ENCODE measurements at places on chromosomes 2 and 18.

DNA sequence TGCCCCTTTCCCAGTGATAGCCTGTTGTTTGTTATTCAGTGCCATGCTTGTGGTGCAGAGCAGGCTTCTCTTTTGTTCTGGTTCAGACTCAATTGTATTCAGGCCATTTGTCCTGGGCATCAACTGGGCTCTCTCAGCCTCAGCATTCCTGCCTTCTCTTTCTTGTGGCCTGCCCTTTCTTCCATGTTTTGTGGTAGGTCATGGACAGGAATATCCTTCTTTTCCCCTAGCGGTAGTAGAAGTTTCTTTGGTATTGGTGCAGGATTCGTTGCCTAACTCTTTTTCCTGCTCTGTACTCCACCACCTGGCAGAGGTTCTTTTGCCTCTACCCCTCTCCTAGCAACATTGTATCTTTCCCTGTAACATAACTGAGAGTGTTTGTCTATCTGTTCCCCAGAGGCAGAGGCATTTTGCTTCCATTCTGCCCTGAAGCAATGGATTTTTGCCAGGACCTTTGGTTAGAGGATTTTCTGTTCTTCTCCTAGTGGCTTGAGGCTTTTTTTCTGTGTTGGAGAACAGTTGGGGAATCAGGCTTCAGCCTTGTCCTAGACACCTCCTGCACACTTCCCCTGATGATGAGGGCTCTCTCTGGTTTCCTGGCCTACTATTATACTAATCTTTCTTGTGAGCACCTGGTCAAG is 68.5 kb downstream of the NCOA1 start:
- DNase-seq: no peak

- DNase-seq: no peak
Observed at GRCh38 chr2:207184768-207185167, 19.0 kb upstream of the KLF7 start.

DNA sequence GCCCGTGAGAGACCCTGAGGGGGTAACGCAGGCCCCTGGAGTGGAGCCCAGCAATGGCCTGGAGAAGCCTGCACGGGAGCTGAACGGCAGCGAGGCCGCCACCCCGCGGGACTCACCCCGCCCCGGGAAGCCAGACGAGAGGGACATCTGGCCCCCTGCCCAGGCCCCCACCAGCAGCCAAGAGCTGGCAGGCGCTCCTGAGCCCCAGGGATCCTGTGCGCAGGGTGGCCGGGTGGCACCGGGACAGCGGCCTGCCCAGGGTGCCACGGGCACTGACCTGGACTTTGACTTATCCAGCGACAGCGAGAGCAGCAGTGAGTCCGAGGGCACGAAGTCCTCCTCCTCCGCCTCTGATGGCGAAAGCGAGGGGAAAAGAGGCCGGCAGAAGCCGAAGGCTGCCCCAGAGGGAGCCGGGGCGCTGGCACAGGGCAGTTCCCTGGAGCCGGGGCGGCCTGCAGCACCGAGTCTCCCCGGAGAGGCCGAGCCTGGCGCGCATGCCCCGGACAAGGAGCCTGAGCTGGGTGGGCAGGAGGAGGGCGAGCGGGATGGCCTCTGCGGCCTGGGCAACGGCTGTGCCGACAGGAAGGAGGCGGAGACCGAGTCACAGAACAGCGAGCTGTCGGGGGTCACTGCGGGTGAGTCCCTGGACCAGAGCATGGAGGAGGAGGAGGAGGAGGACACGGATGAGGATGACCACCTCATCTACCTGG is 35.1 kb downstream of the CTDP1 start:
- no peak for DNase-seq

GRCh38 chr2:2621855-2622254 is 290.8 kb upstream of the MYT1L start:
- no peak for DNase-seq

DNA sequence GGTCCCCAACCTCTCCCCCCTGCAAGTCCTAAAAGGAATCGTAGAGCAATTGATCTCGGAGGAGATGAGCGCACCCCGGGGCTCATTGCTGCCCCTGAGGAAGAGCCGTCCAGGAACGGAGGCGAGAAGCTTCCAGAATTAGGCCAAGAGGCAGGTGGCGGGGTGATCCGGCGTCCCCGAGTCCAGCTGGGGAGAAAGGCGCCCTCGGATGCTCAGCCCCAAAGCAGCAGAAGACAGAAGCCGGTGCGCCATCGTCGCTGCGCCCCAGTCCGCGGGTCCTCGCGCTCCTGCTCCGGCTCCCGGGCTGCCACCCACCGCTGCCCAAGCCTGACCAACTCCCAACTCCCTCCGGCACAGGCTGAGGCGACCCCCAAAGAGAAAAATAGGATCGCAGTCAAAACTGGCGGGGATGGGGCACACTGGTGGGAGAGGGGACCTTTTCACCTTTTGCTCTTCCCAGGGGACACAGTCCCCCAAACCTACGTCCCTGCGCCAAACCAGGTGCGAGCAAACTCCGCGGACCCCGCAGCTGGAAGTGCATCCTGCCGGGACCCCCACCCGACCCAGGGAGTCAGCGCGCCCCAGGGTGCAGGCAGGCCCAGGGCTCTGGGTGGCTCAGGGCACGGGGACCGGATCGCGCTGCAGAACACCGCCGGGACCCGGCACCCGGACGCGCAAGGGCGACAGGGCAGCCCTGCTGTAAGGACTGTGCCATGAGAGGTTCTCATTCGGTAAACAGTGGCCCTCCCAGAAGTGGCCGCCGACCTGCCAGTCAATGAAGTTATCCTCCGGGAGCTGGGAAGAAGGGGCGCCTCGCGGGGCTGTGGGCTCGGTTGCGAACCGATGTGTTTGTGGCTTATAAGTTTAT is 8.4 kb upstream of the MEIS1 start:
- DNase-seq: no peak

DNA sequence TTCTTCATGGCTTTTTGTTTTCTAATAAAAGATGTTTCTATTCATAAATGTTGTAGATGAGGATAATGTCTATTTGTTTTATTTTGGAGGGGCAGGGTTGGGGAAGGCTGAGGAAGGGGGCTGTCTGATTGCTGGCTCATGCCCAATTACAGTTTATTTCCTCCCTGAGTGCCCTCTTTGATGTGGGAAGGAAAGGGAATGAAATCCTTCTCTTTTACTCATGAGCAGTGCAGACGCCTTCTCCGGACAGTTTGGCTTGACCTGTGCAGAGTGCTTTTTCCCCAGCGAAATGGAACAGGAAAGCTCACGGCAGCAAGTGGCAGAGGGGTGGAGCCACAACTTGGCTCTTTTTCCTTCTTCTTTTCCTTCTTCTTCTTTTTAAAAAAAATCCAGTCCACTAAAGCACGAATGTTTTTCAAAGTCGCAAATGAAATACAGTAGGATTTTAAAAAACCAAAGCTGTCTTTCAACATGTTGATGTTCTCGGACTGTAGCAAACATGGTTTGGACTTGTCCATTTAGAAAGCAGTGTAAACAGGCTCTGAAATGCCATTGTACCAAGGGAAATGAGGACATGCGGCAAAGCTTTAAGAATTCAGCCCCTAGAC is 34.5 kb downstream of the RAB31 start:
- no peak for DNase-seq

- no peak for DNase-seq
Observed at GRCh38 chr2:200943527-200944105, 19.8 kb downstream of the ORC2 start.

DNA sequence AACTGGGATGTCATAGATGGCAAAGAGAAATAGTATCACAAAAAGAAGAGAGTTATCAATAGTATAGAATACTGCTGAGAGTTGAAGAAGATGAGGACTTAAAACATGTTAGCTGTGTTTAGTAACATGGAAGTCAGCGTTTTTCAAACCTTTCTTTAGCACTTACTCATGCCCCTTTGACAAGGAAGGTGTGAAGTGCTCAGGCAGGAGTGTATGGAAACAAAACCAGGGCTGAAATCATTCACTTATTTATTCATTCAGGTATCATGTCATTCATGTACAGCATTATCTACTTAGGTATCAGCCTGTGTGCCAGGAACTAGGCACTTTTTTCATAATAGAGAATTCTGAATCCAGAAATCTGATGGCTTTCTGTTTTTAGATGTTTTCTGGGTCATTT is 27.2 kb downstream of the CD28 start:
- no peak for DNase-seq

- DNase-seq: no peak
Observed at GRCh38 chr18:72107647-72108383, 436.3 kb downstream of the CBLN2 start.

DNA sequence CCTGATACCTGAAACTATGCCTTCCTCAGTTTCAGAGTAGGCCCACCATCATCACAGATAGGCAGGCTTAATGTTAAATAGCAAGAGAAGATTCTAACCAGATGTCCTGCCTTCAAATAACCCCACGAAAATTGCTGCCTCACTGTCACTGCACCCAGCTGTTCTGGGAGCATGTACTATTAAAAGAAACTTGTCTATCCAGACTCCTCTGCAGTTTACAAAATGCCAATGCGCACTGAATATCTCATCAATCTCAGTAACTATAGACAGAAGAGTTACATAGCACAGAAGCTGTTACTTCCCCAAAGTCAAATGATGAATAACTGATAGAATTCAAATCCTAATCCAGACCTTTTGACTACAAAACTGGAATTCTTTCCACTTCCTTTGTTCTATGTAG is 43.9 kb downstream of the WDR75 start:
- DNase-seq: no peak

GRCh38 chr2:126676221-126677175 is 20.5 kb downstream of the GYPC start:
- DNase-seq: no peak

Data from activated CD4-positive, alpha-beta T cell treated with anti-CD3 and anti-CD28 coated beads, Interleukin-2, amount 50 U/mL, for 1 hour (primary cell).